HCT116 (cell line): ENCODE measurements at places on chromosomes 6 and 20. TPM values are rescaled to one million over a fixed set of nuclear protein-coding genes. Genes with fewer than 3 reads are reported as not detected.

GRCh38 chr6:127869183-127869582 lies 31.7 kb downstream of the THEMIS start:
- no peak overlapping the region for H3K27ac ChIP-seq

DNA sequence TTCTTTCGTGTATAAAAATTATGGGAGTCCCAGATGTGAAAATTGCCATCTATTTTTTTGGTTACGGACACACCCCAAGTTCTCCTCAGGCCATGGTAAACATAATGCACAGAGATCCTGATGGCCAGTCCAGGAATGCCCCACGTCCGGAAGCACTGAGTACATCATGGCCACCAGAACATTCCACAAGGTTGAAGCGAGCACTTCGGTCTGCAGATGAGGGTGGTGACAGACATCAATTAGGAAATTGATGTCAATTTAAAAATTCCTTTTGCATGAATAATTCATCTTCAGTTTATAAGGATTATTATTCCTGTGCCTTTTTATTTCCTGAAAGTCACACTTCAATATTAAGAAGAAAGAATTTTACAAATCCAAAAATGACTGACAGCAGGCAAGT lies 13.2 kb upstream of the EXOC2 start:
- no peaks in the 10 kb centered on the region for H3K36me3 ChIP-seq
- H3K27ac ChIP-seq = no peak overlapping the region
- no peak overlapping the region for H3K4me3 ChIP-seq
- H3K27me3 ChIP-seq = peaks cover 31% of the 10 kb centered on the region
- H3K4me1 ChIP-seq = no peaks in the 10 kb centered on the region
- DNase-seq = no peak

Gene AVP
- total RNA-seq = not detected

- H3K27me3 ChIP-seq = no peaks in the 10 kb centered on the region
- DNase-seq = no peak
- H3K4me3 ChIP-seq = no peak overlapping the region
Measured at GRCh38 chr6:45916692-45917091, 99.0 kb downstream of the CLIC5 start.

- H3K27me3 ChIP-seq = no peaks in the 10 kb centered on the region
- peak; percentile 3 for DNase-seq
- H3K4me1 ChIP-seq = no peaks in the 10 kb centered on the region
- no peaks in the 10 kb centered on the region for H3K36me3 ChIP-seq
Measured at GRCh38 chr6:72218125-72218524, 331.8 kb downstream of the RIMS1 start.

GRCh38 chr6:12578751-12579150 lies 137.8 kb upstream of the PHACTR1 start:
- H3K4me1 ChIP-seq = peaks cover 7% of the 10 kb centered on the region; the same call in 1 of the 2 replicates
- no peaks in the 10 kb centered on the region for H3K36me3 ChIP-seq
- H3K4me3 ChIP-seq = no peak overlapping the region
- H3K27me3 ChIP-seq = no peaks in the 10 kb centered on the region
- H3K27ac ChIP-seq = no peak overlapping the region
- no peak for DNase-seq

Gene TPD52L1
- 64.1 TPM for total RNA-seq

DNA sequence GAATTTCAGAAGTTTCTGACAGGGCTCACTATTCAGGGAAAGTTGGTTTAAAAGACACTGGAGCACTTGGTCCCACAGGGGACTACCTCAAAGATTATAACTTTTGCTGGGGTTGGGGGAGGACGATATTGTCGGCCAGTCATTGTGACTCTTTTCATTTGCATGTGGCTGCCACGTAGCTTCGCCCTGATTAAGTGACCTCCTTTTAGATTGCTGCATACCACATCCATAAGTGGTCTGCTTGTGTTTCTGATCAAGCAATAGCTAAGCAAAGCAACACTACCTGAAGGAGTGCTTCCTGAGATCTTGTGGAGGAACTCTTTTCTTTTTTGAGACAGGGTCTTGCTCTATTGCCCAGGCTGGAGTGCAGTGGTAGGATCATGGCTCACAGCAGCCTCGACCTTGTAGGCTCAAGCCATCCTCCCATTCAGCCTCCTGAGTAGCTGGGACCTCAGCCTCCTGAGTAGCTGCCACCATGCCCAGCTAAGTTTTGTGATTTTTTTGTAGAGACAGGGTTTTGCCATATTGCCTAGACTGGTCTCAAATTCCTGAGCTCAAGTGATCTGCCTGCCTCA lies 691.3 kb downstream of the EPM2A start:
- no peak for DNase-seq
- no peaks in the 10 kb centered on the region for H3K27me3 ChIP-seq
- no peaks in the 10 kb centered on the region for H3K4me1 ChIP-seq
- H3K4me3 ChIP-seq = no peak overlapping the region
- no peaks in the 10 kb centered on the region for H3K36me3 ChIP-seq
- H3K27ac ChIP-seq = no peak overlapping the region

DNA sequence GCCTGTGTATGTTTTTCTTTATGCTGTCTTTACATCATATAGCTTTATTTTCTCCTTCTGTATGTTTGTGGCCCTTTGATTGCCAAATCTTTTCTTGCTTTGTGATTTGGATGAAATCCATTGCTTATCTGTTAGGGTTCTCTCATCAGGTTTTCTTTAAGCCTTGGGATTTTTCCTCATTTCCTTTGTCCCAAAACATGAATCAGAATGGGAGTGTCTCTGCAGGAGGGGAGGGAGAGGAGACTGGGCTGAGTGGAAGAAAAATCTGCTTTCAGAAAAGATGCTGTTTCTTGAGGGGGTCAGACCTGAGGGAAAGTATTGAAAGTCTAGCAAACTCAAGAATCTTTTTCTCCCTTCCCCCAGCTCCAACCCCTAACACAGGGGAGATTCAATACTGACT lies 758.0 kb upstream of the MMS22L start:
- H3K4me3 ChIP-seq = no peak overlapping the region
- H3K4me1 ChIP-seq = no peaks in the 10 kb centered on the region
- H3K27me3 ChIP-seq = peaks cover 51% of the 10 kb centered on the region
- DNase-seq = no peak
- no peaks in the 10 kb centered on the region for H3K36me3 ChIP-seq

DNA sequence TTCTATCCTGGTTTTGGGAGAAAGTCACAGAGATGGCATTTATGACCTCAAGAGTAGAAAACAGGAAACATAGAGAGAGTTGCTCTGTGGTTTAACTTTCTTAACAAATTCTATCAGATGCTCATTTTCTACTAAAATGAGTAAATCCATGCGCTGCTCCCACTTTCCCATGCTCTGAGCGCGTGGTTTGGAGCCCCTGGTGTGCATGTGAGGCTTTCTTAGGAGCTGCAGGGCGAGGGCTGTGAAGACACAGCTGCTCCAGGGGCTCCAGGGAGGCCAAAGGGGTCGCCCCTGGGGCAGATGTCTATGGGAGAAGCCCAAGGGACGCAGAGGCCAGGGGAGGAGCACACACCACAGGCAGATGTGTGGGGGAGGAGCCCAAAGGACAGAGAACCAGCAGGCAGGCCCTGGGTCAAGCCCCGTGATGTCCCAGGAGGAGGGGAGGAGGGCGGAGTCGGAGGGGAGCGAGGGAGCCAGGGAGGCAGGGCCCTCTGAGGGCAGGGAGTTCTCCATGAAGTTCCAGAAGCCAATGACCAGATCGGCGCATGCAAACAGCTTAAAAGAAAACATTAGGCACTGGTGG lies 122.9 kb downstream of the IRF4 start:
- H3K4me3 ChIP-seq = no peak overlapping the region
- H3K27ac ChIP-seq = no peak overlapping the region
- no peaks in the 10 kb centered on the region for H3K4me1 ChIP-seq
- no peak for DNase-seq
- H3K36me3 ChIP-seq = no peaks in the 10 kb centered on the region

GRCh38 chr20:46461808-46462207 lies 51.6 kb downstream of the ZNF334 start:
- no peaks in the 10 kb centered on the region for H3K4me1 ChIP-seq
- H3K4me3 ChIP-seq = no peak overlapping the region
- no peak overlapping the region for H3K27ac ChIP-seq
- no peaks in the 10 kb centered on the region for H3K36me3 ChIP-seq

- H3K4me1 ChIP-seq = peaks cover 31% of the 10 kb centered on the region
- H3K27ac ChIP-seq = no peak overlapping the region
- H3K4me3 ChIP-seq = no peak overlapping the region
- DNase-seq = no peak
Measured at GRCh38 chr6:16774437-16774836, 13.2 kb upstream of the ATXN1 start.

Gene HTR1E
- not detected for total RNA-seq

Gene MMP24
- not detected for total RNA-seq

- no peak for DNase-seq
- H3K4me1 ChIP-seq = peaks cover 43% of the 10 kb centered on the region
- 0 out of 2 replicates have a peak, but pooled peaks cover 4% of the 10 kb centered on the region for H3K36me3 ChIP-seq
- H3K27me3 ChIP-seq = no peaks in the 10 kb centered on the region
Measured at GRCh38 chr6:136612666-136613389, 62.6 kb upstream of the MAP7 start.

DNA sequence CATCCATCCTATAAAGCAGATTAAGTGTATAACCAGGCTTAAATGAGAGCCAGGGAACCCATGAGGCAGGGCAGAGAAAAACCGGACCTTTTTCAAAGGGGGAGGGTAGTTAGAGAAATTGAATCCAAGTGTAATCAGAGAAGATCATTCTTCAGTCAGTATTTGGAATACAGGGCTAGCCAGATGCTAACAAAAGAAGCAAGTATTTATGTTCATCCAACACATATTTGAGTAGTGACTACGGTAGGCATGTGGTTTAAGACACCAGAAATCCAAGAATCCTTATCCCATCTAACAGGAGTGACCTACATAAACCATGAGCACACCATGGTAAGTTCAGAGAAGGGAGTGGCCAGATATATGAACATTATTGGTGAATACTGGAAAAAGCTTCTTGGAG lies 46.8 kb upstream of the FAM83C start:
- no peak overlapping the region for H3K4me3 ChIP-seq
- no peaks in the 10 kb centered on the region for H3K27me3 ChIP-seq
- H3K27ac ChIP-seq = no peak overlapping the region
- DNase-seq = no peak
- H3K36me3 ChIP-seq = no peaks in the 10 kb centered on the region

- peaks cover 8% of the 10 kb centered on the region for H3K4me1 ChIP-seq
- no peak for DNase-seq
- no peak overlapping the region for H3K4me3 ChIP-seq
- no peak overlapping the region for H3K27ac ChIP-seq
Measured at GRCh38 chr20:33279261-33279910, 3.6 kb upstream of the BPIFB1 start.

Gene FAM217A
- total RNA-seq = not detected

GRCh38 chr20:22999756-23000155 lies 35.4 kb upstream of the SSTR4 start:
- H3K27ac ChIP-seq = no peak overlapping the region
- DNase-seq = no peak
- no peaks in the 10 kb centered on the region for H3K4me1 ChIP-seq
- H3K4me3 ChIP-seq = no peak overlapping the region
- H3K27me3 ChIP-seq = peaks cover 17% of the 10 kb centered on the region; the same call in 1 of the 2 replicates
- no peaks in the 10 kb centered on the region for H3K36me3 ChIP-seq

GRCh38 chr6:1482381-1483166 lies 93.2 kb downstream of the FOXF2 start:
- H3K4me3 ChIP-seq = no peak overlapping the region
- no peaks in the 10 kb centered on the region for H3K36me3 ChIP-seq
- DNase-seq = peak; percentile 19
- no peaks in the 10 kb centered on the region for H3K27me3 ChIP-seq
- H3K27ac ChIP-seq = no peak overlapping the region

GRCh38 chr6:17930321-17930993 lies 57.0 kb downstream of the KIF13A start:
- no peaks in the 10 kb centered on the region for H3K4me1 ChIP-seq
- no peak for DNase-seq
- H3K36me3 ChIP-seq = no peaks in the 10 kb centered on the region
- no peak overlapping the region for H3K27ac ChIP-seq

Gene MYB
- 3.7 TPM for total RNA-seq

- H3K4me3 ChIP-seq = no peak overlapping the region
- no peaks in the 10 kb centered on the region for H3K4me1 ChIP-seq
- no peak for DNase-seq
- H3K27me3 ChIP-seq = peaks cover 3% of the 10 kb centered on the region
- H3K27ac ChIP-seq = no peak overlapping the region
- no peaks in the 10 kb centered on the region for H3K36me3 ChIP-seq
Measured at GRCh38 chr6:40930555-40930954, 108.5 kb downstream of the UNC5CL start.

DNA sequence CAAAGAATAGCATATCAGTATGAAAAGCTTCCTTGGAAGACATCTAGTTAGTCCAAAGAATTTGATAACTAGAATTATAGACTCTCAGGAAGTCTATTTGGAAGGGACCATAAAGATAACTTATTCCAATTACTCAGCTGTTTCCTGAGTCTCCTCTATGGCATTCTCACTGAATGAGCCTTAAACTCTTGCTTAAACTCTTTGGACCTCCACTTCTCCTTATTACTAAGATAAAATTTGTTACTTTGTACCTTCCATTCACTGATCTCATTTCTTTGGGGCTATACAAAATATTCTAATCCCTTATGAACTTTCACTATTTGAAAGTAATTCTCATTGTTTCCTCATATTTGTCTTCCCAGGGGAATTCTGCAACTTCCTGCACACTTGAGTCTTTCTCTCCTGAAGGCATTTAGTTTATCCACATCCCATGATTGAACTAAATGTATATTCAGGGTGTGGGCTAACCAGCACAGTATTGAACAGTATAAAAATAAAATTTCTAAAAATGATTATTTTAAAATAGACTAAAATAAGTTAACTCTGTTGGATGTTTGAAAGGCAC lies 67.1 kb upstream of the NOTCH4 start:
- H3K4me1 ChIP-seq = no peaks in the 10 kb centered on the region
- H3K4me3 ChIP-seq = no peak overlapping the region
- H3K36me3 ChIP-seq = no peaks in the 10 kb centered on the region
- 0 out of 2 replicates have a peak, but pooled peaks cover 9% of the 10 kb centered on the region for H3K27me3 ChIP-seq
- H3K27ac ChIP-seq = no peak overlapping the region
- no peak for DNase-seq

- DNase-seq = no peak
- H3K36me3 ChIP-seq = peaks cover 11% of the 10 kb centered on the region; the same call in 1 of the 2 replicates
- H3K4me1 ChIP-seq = peaks cover 8% of the 10 kb centered on the region; the same call in 1 of the 2 replicates
- no peaks in the 10 kb centered on the region for H3K27me3 ChIP-seq
- no peak overlapping the region for H3K4me3 ChIP-seq
- H3K27ac ChIP-seq = no peak overlapping the region
Measured at GRCh38 chr6:144295981-144296767, 11.0 kb downstream of the UTRN start.

DNA sequence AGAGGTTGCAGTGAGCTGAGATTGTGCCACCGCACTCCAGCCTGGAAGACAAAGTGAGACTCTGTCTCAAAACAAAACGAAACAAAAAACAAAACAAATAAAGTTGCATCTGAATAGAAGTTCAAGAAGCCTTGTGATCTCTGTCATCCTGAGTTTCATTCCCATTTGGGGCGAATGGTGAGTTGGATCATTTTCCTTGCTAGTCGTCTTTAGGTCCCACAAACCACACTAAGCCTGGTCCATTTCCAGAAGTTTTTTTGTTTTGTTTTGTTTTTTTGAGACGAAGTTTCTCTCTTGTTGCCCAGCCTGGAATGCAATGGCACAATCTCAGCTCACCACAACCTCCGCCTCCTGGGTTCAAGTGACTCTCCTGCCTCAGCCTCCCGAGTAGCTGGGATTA lies 33.8 kb downstream of the ZNF217 start:
- H3K4me3 ChIP-seq = no peak overlapping the region
- H3K36me3 ChIP-seq = no peaks in the 10 kb centered on the region
- no peaks in the 10 kb centered on the region for H3K4me1 ChIP-seq
- no peak for DNase-seq

Gene EYS
- not detected for total RNA-seq
